NCI-H1092 (cell line): ENCODE measurements at places on chromosomes 3 and 15.

- no peak for DNase-seq
Measured at GRCh38 chr15:50064673-50065072, 54.4 kb downstream of the ATP8B4 start.

GRCh38 chr15:92833106-92833433 is 67.1 kb upstream of the CHD2 start:
- DNase-seq = no peak

DNA sequence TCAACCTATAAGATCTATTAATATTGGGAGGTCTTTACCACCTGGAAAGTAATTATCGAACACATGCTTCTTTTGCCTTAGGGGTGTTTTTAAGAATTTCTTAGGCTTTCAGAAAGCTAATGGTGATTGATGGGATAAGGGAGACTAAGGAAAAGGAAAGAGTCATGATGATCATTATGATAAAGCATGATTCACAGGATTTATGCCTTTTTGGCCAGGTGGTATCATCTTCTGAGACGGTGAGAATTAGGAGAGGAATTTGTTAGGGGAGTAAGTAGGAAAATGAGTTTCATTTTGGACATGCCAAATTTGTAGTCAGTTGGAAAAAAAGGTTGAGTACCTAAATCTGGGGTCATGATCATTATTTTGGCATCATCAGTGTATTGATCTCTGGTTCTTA is 8.9 kb downstream of the ARMC8 start:
- DNase-seq = no peak

DNA sequence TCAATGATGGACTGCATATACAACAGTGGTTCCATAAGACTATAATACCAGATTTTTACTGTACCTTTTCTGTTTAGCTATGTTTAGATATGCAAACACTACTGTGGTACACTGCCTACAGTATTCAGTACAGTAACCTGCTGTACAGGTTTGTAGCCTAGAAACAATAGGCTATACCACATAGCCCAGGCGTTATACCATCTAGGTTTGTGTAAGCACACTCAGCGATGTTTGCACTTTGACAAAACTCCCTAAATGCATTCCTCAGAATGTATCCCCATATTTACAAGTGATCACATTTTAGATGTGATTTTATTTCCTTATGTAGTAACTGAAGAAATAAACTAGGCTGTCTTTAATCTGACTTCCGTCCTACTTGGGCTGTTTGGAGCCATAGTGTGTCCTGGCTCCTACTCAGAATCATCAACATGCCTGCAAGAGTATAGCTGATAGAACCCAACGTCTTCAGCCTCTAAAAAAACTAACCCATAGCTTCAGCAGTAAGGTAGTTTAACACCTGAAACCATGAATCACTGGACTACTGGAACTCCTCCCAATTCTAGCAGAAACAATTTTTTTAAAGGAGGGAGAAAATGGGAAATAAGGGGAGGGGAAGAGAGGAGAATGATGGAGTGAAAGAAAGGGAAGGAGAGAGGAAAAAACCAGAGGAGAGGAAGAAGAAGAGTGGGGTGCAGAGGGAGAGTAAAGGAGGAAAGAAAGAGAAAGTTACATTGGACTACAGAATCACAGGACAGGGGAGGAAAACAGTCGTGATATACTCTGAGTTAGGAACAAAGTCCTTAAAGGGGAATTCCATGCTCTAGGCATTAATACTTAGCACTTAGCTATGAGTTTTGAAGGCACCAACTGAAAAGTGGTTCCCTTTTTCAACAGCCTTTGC is 67.7 kb upstream of the PLXND1 start:
- no peak for DNase-seq

- no peak for DNase-seq
Measured at GRCh38 chr3:39327053-39327745, 2.3 kb upstream of the CCR8 start.

DNA sequence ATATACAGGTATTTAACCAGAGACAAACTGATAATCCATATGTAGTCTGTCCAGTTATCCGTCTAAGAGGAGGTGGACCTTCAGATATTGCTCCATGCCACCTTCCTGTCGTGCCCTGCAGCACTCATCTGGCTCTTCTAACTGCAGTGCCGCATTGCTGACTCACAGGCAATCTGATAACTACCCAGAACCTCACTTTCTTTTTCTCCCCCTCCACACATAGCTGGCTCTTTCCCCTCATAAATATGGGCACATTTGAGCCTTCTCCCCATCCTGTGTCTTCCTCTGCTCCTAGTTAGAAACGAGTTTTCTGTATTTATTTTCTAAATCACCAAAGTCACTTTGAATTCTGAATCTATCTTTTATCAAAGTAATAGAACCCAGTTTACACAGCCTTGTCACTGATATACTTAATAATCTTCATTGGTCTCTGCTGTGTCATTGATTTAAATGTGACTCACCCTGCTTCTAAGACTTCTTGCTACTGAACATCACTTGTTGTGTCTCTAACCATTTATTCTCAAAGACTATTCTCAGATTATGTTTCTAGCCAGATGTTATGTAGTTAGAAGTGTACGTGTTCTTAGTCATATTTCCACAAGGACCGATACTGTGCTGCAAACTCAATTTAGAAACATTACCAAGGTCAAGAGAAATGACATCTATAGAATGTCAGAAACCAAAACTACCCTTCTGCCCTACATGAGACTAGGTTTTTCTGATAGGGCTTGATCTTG is 17.4 kb upstream of the KCNMB2 start:
- DNase-seq = no peak

- DNase-seq = no peak
Measured at GRCh38 chr3:57596495-57597126, 533 bp downstream of the ARF4 start.

DNA sequence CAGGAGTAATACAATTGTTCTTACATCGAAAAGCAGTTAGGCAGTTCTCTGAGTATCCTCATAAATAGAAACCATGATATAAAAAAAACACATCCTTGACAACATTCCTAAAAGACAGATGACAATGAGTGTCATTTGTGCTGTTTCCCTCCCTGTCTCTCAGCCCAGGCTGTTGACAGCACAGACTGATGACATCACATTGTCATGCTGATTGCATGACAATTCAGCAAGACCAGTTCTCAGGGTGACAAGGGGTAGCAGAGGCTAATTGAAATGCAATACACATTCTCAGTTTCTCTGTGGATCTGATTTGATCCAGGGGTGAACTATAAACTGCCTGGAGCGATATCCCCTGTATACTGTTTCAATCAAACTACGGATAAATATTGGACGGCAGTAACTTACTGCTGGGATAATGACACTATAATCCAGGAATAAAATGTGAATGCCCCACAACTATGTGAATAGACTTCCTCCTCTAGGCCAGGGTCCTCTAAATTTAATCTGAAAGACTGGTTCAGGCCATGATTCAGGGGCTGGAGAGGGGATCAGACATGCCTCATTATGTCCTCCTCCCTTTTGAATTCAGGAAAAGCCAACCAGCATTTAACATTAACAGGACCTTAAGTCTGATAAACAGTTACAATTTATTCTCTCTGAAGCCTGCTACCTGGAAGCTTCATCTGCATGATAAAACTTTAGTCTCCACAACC is 16.7 kb upstream of the EIF1B start:
- no peak for DNase-seq

GRCh38 chr3:70885636-70886035 is 573.2 kb upstream of the MDFIC2 start:
- DNase-seq = no peak

GRCh38 chr3:57132674-57133073 is 32.5 kb downstream of the IL17RD start:
- no peak for DNase-seq

GRCh38 chr3:187812496-187812895 is 67.2 kb upstream of the BCL6 start:
- no peak for DNase-seq

GRCh38 chr15:41795996-41796856 is 21.9 kb downstream of the MAPKBP1 start:
- no peak for DNase-seq

- no peak for DNase-seq
Measured at GRCh38 chr15:62847900-62848489, 194.6 kb upstream of the TPM1 start.

- no peak for DNase-seq
Measured at GRCh38 chr3:85502148-85502875, 543.5 kb downstream of the CADM2 start.

DNA sequence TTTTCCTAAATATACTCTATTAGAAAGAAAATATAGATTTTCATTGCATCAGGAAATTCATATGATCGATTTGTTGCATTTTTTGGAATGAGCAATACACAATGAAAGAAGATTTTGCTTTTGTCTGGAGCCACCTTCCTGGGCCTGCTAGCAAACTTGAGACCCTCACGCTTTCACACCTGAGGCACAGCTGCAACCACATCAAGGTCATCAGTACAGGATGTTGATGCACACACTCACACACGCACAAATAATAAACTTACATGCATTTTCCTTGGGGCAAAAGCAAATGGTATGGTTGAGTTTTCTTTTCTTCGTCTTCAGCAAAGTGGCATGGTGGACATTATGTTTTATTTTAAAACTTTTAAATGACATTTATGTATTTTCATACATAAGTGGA is 64.8 kb upstream of the SATB1 start:
- no peak for DNase-seq

- DNase-seq = no peak
Measured at GRCh38 chr15:33293713-33294334, 16.9 kb upstream of the RYR3 start.

GRCh38 chr15:65646486-65646885 is 24.7 kb downstream of the SLC24A1 start:
- no peak for DNase-seq

DNA sequence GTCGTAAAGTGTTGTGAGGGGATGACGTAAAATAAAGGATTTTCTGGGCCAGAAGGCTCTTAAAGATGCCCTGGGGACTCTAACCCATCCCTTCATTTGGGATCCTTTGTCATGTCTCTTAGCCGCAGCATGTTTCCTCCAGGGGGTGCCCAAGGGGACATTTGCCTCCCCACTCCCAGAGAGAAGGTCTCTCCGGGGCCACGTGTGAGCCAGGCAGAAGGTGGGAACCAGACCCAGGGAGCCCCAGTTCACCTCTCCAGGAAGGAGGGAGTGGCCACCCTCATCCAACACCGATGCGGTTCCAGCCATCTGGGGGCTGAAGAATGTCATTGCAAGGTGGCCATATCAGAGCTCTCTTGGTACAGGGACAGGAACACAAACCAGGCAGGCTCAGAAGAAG is 25.2 kb downstream of the ST8SIA2 start:
- DNase-seq = no peak

DNA sequence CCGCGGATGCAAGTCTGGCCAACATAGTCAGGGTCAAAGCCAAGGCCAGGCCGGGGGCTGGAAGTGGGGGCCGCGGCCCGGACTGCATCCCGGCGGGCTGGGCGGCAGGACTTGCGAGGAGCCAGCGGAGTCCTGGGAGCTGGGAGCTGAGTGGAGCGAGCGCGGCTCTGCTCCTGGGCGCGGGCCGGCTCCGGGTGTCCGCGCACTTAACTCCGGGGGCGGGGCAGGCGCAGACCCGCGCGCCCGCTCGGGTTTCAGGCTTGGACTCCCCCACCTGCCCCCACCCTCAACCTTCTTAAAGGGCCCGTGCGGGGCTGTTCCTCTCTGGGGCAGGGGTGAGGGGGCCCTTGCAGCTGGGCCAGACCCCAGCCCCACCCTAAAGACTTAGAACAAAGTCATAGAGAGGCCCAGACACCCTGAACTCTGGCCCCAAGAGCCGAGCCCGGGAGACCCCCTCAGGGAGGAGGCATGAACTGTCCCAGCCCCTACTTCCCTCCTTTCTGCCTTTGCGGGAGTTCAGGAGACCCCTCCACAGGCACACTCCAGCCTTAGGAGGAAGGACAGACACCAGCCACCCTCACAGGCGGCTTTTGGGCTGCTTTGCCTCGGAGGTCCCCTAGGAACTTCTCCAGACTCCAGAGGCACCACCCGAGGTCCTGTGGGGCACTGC is at the start of gene CSPG4:
Gene CSPG4, minus strand, starts transcription at position 181 of the 670 bp plus-strand sequence. Its CDS starts 93 bp downstream, at position 88.
- no peak for DNase-seq
